AG10803 (cell line): ENCODE measurements at places on chromosomes 2 and 18.

GRCh38 chr18:42578792-42579191 is 536.7 kb downstream of the RIT2 start:
- DNase-seq, result peak; percentile 27

- DNase-seq, result no peak
Measured at GRCh38 chr2:2787301-2787907, 456.3 kb upstream of the MYT1L start.

DNA sequence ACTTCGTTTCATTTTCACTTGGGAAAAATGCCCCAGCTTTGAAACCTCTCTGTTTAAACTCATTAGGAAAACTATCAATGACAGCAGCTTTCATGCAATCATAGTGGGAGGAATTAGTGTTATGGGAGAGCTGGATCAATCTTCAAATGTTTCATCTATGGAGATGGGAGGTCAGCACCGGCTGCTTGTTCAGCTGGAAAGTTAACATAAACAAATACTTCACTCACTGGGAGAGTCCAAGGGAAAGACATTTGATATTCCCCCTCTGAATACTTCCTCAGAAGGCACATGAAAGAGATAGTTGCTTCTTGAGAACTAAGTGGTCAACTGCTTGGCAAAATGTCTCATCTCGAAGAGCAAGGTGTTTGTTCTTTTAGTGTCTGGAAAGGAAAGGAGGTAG is 7.3 kb downstream of the LYPD1 start:
- DNase-seq, result no peak

- DNase-seq, result no peak
Measured at GRCh38 chr2:30713698-30714097, 93.5 kb downstream of the CAPN13 start.

DNA sequence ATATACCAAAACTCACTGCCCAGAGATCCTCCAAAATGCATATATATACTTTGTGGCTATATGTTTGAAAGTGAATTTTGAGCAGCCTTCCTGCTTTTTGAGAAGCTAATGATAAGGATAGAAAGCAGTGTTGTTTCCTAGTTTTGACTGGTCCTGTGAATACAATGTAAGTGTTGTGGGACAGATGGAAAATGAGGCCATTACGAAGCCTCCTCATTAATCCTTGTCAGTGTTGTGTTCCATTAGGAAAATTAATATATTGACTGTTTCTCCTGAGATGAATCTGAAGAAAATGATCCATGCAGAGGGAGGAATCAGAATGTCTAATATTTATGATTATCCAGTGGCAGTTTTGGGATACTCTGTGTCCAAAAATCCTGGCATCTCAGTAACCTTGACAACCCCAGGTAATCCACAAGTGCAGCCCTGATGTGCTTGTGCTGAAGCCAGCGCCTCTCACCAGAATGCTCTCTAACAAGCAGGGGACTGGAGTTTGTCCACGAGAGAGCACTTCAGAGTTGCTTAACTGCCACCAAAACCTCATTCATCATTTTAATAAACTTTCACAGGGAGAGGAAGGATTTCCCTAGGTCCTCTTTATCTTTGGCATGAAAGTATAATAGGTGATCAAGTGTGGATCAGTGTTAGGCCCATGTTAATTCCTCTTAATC is 418.6 kb downstream of the CMPK2 start:
- DNase-seq, result no peak

GRCh38 chr2:160431441-160431840 is 62.2 kb downstream of the RBMS1 start:
- DNase-seq, result no peak

DNA sequence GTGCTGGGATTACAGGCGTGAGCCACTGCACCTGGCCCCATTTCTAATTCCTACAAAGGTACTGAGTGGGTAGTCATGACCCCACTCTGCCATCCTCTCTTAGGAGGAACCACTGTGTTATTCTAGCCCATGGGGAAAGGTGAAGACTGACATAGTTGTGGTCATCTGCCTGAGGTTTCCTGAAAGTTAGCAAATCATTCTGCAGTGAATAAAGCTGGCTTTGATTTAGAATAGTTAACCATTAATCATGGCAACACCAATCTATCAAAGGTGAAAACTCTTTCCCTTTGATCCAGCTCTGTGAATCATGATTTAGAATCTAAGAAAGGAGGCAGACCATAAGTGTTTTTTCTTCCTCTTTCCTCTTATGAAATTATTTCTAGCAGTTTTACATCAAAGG is 50.8 kb downstream of the SUMO1 start:
- DNase-seq, result no peak

GRCh38 chr2:191029280-191029950 is 15.4 kb upstream of the STAT1 start:
- no peak for DNase-seq

- no peak for DNase-seq
Measured at GRCh38 chr2:179636995-179637394, 224.4 kb downstream of the ZNF385B start.

DNA sequence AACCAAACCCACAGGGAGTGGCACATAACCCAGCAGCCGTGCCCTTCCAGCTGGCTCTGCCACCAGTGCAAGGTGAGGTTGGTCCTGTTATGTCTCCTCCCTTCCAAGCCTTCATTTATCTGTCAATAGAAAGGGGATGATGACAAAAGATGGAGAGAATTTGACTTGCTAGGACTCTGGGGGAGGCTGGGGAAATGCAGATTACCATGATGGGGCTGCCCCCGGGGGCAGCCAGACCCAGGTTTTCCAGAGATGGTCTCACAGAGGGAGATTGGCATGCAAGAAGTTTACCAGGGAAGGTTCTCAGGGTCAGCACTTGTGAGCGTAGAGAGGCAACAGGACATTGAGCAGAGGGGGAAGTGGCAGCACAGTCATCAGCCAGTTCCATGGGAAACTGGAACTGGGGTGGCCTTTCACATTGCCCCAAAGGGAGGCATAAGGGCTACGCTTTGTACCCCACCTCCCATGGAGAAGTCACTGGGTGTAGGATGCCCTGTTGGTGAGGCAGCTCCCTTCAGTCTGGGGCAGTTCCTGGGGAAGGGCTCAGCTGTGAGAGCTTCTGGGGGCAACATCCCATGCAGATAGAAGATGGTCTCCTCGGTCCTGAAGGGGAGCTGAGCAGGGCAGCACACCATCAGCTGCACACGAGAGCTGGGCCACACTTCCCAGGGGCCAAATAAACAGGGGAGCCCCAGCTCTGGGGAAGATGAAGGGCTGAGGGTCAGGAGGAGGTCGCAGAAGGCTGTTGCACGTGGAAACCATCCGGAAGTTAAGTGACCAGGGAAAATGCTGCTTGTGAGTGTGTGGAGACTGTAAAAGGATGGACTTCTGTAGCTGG is 117.8 kb upstream of the EPC2 start:
- no peak for DNase-seq

- peak; percentile 16 for DNase-seq
Measured at GRCh38 chr2:65397122-65397521, 35.3 kb downstream of the SPRED2 start.

DNA sequence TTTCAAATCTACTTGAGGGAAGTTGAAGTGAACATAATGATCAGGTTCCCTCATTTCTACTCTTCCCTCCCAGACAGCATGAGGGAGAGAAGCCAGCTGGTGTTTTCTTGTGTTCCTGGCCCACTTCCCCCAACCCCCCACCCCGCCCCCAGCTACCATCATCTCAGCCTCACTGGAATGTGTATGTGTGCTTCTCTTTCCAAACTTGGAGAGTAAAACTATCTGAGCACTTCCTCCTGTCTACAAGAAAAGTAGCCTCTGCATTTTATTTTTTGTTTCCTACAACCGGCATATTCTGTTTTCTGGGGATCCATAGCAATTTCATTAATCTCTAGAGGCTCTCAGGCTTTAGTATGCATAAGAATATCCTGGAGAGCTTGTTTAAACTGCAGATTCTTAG is 53.6 kb upstream of the GRHL1 start:
- DNase-seq, result peak; percentile 39

GRCh38 chr2:63840081-63840784 is 1.5 kb upstream of the UGP2 start:
- DNase-seq, result no peak

- no peak for DNase-seq
Measured at GRCh38 chr2:40455661-40456060, 3.8 kb upstream of the SLC8A1 start.
